ENCODE measurements at places on chromosomes 7 and 10.
A peak's percentile ranks its signal among the peaks of the same experiment; 100 is the strongest.

DNA sequence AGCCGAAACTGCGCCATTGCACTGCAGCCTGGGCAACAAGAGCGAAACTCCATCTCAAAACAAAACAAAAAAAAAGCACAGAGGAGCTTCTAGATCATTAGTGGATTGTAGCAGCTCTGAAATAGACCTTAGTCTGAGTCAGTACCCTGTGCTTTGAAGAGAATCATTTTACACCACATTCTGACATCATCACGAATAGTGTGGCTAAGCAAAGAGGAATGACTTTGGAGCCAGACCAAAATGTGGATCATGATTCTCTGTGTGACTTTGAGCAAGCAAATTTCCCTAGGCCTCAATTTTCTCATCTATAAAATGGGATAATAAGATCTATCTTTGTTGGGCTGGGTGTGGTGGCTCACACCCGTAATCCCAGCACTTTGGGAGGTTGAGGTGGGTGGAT, 618.9 kb downstream of the CALN1 start:
- no peak for DNase-seq

DNA sequence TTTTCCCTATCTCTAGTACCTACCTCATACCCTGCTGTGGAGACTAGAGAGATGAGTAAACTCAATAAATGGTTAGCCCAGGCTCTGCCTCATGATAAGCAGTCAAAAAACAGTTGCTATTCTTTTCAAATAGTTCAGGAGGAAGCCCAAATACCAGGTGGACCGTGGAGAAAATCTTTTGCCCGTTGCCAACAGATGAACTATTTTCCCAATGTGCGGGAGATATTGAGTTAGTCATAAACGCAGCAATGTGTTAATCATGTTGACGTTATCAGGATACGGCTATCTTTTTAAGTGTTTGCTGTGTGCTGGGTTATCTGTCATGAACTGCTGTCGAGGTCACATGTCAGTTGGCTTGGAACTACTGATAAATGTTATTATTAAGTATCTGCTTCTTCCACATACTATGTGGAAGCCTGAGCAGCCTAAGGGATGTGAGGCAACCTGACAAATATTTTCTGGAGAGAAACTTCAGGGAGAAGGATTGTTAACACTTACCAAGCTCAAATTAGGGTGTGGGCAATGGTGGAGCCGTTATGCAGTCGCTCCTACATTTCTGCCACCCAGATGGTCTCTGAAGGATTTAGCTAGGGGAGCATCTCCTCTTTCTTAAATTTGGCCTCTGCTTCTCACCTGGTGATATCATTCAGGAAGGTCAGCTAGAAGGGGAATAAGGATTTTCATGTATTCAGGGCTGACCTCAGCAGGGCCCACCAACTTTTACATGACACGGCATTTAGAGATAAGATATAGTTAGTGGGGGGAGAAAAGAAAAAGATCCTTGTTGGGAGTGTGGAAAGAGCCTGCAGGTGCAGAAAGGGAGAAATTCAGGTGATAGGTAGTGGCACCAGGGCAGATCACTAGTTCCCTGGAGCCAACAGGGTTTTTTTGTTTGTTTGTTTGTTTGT, 33.5 kb upstream of the SLC26A3 start:
- no peak for DNase-seq

DNA sequence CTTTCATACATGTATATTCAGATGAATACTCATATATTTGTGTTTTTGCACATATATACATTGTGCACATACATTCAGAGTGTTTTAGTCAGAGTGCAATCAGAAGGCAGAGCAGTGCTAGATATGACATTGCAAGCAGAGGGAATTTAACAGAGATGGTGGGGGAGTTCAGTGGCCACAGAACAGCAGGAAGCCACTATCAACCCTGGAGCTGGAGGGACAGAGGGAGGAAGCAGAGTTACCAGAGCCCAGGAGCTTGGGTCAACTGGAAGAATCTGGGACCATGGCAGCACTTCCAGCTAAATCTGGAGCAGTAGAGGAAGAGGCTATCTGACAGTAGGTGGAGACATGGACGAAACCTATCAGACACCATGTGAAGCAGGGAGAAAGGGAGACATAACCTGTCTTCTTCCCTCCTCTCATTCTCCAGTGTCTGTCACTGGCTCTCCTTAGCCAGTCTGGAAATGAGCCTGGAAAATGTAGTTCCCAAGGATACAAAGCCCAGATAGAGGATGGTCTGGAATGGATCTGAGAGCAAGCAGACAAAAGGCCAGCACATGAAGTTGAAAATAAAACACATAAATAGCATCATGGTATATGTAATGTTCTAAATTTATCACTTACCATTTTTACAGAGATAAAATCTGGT, 33.6 kb upstream of the HERPUD2 start:
- DNase-seq: no peak

DNA sequence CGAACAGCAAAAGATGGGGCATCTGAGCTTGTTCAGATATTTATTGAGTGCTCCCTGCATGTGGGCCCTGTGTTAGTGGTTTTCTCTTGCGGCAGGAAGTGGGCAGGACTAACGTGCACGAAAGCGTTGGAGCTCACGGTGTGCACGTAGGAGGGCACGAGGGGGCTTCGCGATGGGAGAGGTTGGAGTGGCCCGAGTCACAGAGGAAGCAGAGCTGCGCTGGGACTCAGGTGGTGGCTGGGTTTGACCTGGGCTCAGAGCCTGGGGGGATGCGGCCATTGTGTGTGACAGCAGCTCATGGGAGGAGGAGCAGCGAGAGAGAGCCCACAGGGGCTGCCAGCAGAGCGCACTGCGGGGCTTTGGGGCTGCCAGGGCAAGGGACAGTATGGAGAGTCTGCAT, 7.7 kb downstream of the ZSCAN25 start:
- DNase-seq: no peak

GRCh38 chr7:119888251-119888650, 384.7 kb upstream of the KCND2 start:
- DNase-seq: no peak

- DNase-seq: no peak
Measured at GRCh38 chr7:29573567-29573966, 9.9 kb downstream of the PRR15 start.

- DNase-seq: no peak
Measured at GRCh38 chr7:144728551-144728950, 107.3 kb downstream of the TPK1 start.

GRCh38 chr10:24718031-24718855, 5.4 kb downstream of the ARHGAP21 start:
- no peak for DNase-seq

DNA sequence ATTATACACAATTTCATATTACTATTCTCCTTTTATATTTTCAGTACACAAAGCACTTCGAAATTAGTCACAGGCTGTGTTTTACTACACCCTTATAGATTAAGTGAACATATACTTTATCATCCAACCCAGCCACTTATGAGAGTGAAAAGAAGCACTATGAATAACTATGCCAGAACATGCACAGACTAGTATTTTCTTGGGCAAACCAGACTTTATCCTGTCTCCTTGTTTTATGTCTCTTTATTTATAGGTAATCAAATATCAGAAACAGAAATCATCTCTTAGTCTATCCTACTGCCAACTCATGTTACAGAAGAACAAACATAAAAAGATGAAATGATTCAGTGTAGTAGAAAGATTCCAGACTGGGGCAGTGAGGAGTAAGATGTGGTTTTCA, 171.8 kb downstream of the GRM3 start:
- no peak for DNase-seq

- no peak for DNase-seq
Measured at GRCh38 chr7:374706-375311, 84.8 kb downstream of the FOXL3 start.

GRCh38 chr7:106588422-106589197, 72.3 kb downstream of the CCDC71L start:
- no peak for DNase-seq

DNA sequence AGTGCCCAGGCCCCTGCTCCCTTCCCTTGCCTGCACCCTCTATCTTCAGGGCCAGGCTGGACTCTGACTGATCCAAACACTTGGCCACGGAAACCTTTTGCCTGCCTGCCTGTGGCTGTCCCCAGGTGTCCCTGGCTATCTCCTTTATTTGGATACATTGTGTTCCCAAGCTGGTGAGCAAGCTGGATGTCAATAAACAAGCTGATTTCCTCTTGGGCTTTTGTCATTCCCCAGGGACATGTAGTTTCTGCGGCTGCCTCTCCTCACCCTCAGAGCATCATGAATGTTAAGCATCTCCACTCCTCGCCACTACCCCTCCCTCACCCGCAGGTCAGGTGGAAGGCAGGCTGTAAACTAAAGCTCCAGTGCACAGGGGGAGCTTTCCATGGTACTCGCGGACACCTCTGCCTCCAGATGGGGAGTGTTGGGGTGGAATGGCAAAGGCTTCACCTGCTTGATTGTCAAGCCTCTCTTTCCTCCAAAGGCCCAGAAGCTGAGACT, 6.9 kb downstream of the GHRHR start:
- DNase-seq: no peak

- DNase-seq: no peak
Measured at GRCh38 chr10:96309628-96310320, 5.5 kb downstream of the DNTT start.

DNA sequence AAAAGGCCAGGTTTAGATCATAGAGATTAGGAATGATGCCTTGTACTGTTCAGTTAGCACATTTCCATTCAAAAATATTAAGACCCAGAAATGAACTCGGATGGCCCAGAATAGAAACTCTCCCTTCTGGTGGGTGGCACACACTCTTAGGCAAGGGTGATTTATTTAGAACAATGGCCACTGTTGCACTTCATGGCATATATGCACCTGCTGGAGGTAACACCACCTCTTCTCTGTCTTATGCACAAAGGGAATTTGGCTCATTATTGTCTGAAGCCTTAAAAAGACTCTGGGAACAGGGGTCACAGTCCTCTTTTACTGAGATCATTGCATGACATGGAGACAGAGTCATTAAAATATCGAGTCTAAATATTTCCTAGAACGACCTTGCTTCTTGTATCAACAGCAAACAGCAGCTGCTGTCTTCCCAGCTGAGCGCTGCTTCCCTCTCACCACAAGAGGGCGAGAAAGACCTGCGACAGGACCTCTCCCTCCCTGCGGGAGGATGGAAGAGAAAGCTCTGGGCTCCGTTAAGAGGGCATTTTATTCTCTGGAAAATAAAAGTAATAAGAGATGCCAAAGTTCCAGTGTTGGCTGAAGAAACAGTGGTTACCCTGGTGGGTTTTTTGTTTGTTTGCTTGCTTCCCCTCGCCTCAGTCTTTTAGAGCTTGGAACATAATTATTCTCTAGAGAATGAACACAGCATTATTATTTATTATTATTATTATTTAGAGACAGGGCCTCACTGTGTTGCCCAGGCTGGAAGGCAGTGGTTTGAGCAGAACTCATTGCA, 13.5 kb upstream of the BAMBI start:
- DNase-seq: peak; percentile 56

GRCh38 chr7:67267914-67268313, 271.3 kb downstream of the TYW1 start:
- DNase-seq: no peak

DNA sequence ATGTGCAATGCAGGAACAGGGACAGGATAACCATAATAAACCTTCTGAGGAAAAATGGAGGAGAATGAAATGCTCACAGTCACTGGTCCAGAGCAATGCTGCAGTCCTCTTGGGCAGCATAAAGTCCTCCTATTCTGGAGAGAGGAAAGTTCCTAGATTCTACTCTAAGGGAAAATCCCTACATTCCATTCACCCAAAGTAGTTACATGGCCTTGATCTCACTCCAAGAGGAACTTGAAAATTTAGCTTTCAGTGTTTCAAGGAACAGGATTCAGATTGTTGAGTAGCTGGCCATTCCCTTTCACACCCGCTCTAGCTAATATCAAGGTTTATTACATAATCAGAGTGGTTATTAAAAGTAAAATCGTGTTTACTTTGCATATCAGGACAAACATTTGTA, 168.3 kb downstream of the CHRM2 start:
- no peak for DNase-seq

- DNase-seq: no peak
Measured at GRCh38 chr10:7264313-7264756, 146.5 kb downstream of the SFMBT2 start.

DNA sequence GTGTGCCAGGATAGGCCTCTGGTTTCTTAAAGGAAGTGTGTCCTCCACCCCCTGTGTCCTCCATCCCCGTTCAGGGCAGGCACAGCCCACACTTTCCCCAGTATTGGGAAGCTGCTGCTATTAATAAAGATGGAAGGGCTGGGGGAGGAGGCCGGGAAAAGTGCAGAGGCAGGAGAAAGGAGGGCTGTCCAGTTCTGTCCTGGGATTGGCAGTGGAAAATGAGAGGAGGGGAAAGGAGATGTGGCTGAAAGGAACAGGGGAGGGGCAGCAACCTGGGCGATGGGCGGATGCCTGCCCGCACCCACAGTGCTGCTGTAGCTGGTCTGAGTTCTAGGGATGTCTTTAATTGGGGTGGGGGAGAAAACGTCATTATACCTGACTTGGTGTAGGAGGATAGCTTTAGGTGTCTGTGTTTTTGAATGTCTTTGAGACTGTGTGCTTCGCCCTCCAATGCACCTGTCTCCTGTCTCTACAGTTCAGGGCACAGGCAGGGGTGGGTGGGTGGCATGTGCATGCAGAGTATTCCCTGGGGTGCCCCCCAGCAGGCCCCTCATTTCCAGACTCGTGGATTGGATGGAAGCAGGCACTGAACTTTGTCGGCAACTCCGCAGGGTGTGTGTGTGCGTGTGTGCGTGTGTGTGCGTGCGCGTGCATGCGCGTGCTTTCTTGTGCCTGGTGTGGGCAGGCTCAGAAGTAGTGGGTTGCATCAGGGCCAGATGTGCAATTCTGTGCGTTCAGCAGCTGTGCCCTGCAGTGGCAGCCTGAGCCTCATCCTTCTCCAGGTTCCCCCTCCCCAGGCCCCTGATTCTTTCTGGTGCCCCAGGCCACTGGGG, 2.5 kb downstream of the TRIM8 start:
- DNase-seq: no peak

- DNase-seq: no peak
Measured at GRCh38 chr10:18498998-18499397, 152.4 kb downstream of the NSUN6 start.

DNA sequence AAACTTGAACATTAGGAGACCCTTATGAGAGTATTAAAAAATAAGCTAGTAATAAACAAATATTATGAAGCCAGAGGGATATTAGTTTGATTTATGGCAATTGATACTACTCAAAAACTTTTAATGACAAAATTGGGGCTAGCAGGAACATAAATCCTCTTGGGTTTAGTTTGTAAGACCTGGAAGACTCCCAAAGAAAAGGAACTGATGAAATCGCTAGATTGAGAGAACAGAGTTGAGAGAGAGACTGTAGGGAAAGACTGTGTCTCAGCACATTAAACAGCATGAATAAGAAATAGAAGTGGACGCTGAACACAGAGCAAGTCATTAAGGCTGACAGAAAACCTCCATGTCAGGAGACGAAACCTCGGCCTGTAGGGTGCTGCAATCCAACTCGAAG, 56.4 kb downstream of the ICA1 start:
- no peak for DNase-seq
